ENCODE measurements at places on chromosomes 6 and 20.

- no peak for DNase-seq
These were observed 187.7 kb downstream of the NFATC2 start for GRCh38 chr20:51354769-51355319.

- no peak for DNase-seq
These were observed 53.0 kb downstream of the NCOA6 start for GRCh38 chr20:34772437-34772836.

- DNase-seq = no peak
These were observed 215.1 kb downstream of the PHACTR1 start for GRCh38 chr6:12931639-12932038.

DNA sequence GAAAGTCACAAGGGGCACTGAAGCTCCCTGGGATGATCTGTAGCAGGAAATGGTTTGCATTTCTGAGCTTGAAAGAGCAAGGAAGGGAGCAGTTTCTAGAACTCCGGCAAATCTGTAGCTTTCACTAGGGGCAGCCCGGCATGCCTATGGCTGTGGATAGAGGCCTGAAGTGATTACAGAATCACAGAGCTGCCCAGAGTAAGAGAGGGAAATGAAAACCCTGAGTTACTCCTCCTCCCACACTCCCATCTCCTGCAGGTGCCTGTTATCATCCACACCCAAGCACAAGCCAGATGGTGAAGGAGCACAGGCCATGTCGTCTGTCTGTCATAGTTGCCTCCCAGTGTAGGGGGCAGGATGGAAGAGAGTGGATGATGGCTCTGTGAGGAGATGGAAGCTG is 37.1 kb downstream of the HLA-F start:
- DNase-seq = no peak

DNA sequence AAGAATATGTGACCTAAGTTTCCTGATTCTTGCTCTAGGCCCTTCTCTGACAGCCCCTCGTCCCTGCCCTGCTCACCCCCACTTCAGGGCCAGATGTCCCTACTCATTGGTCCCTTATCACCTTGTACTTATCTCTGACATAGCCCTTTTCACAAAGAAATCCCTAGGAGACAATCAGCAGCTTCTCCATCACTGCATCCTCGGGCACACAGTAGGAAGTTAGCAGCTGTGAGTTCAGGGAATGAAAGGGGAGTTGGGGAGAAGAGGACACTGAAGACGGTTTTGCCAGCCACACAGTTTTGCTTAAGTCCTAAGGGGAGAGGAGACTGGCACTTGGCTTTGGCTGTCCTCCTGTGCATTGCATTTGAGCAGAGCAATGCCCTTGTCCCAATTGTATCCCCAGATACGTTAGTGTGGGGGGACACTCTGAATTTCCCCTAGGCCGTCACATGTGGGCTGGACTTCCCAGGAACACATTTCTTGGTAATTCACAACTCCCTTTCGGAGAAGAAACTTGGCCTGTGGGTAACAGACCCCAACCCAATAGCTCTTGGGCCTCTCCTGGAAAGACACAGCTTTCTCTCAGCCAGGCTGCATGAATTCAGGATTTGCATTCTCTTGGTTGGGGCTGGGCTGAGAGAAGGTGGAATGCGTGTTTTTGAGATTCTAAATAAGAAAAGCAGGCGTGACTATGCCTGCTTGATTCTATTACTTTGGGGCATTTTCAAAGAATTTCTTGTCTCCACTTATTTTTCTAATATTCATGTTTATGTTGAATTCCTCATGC is 177.6 kb downstream of the UST start:
- no peak for DNase-seq

DNA sequence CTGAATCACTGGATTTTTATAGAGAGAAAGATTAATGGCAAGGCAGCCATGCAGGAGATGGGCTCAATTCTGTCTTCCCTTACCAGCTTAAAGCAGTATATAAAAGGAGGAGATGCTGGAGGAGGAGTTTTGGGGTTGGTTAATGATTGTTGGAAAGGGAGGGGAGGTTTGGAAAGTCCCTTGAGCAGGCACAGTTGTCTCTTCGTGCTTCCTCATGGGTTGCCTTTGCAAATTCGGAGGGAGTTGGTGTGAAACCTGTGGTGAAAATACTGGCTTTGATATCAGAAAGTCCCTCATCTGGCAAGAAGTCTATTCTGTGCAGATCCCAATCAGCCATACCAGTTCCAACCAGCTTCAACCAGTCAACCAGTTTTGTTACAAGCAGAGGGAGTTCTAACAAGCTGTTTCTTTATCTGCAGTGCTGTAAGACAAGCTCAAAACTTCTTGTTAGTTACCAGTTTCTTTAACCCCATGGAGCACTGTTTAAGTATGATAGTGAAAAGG is 107.0 kb downstream of the HIVEP1 start:
- DNase-seq = no peak

GRCh38 chr6:7914991-7915789 is 4.6 kb upstream of the TXNDC5 start:
- no peak for DNase-seq

DNA sequence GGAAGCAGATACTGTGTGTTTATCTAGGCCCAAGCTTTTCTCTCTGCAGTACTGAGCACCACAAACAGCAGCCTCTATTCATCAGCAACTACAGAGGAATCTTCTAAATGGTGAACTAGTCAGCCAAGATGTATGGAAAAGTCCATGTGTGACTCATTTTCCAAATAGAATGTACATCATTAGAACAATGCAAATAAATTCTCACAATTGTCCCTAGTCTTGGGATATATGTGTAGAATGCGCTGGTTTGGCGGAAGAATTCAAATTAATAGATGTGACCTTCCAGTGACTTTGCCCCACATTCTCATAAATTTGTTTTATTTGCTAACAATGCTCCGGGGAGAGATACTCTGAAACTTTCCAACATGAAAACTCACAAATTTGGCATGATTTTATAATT is 436.2 kb downstream of the CBLN4 start:
- no peak for DNase-seq

DNA sequence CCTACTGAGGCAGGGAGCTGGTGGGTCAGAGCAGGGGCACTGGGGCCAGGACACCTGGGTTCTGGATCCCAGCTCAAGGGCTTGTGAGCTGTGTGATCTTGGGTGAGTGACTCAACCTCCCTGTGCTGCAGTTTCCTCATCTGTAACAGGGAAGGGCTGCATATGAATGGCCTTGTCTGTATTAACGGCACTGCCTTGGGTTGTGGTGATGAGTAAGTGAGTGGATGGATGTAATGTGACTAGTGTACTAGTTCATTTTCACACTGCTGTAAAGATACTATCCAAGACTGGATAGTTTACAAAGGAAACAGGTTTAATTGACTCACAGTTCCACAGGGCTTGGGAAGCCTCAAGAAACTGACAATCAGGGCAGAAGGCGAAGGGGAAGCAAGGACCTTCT is 233.5 kb downstream of the TAF4 start:
- no peak for DNase-seq

DNA sequence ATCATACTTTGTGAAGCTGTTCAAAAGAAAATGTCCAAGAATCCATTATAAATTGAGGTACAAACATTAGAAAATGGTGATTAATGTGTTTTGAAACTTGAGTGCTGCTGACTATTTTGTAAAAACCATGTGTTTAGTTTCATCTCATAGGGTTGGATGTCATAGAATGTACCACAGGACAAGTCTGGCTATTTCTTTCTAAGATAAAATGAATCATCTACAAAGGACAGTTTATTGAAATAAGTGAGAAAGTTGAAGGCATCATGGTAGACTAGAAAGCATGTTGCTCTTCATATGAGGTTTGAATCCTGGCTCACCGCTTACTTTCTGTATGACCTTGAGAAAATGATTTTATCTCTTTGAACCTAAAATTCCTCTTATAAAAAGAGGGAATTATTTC is 29.2 kb upstream of the SMAP1 start:
- no peak for DNase-seq

DNA sequence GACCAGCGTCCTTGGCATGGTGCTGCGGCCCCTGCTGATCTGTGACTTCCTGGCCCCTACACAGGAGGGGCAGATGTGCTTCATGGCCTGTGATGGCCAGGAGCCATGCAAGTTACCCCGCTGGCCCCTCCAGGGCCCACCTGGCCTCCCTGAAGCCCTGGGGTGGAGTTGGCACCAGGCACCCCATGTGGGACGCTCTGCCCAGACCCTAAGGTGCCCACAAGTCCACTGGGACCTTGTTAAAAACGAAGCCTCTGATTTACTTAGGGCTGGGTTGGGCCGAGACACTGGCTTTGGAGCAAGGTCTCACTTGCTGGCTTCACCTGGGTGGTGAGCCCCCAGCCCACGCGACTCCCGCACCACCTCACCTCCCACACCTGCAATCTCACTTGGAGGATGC is 139.0 kb downstream of the PHACTR3 start:
- DNase-seq = no peak

GRCh38 chr20:38098952-38099351 is 65.4 kb downstream of the RPRD1B start:
- DNase-seq = no peak

DNA sequence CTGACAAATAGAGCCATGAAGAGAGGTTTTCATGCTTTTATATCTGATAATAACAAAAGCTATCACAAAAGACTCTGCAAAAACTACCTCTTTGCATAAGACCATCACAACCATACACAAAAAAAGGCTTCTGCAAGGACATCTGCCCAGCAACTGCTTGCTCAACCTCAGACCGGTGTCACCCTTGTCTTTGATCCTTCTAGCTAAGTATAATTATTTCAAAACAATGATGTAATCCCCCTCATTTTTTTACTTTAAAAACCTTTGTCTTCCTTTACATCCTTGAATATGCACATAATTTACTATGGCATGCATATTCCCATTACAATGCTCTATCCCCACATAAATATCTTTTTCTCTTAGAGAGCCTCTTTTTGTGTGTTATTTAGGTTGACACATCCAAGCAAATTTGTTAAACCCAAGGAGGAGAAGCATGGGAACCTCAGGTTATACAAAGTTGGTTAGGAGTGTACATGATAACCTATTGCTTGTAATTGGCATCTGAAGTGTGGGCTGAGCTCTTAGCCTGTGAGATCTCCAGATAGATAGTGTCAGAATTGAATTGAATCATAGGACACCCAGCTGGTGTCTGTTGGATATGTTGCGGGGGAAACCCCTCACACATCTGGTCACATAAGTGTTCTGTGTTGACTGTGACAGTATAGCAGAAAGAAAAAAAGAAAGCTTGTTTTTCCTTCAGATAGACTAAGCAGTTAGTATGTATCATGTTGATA is 20.7 kb upstream of the CGA start:
- DNase-seq = no peak

- no peak for DNase-seq
These were observed 782 bp downstream of the TRMT11 start for GRCh38 chr6:125987026-125987617.

DNA sequence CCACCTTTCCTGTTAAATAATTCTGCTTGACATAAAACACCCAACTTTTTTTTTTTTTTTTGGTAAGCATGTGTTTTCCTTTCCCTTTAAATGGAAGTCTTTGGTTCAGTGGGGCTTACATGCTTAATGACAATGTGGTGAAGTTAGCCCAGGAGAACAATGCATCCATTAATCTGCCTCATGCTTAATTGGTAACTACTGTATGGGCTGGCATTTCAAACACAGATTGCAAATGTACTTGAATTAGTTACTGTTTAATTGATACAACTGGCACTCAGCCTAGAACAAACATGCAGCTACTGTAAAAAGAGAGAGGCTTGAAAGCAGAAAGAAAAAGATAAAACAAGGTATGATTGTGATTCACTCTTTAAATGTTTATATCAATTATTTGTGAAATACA is 483.6 kb upstream of the NOX3 start:
- no peak for DNase-seq

DNA sequence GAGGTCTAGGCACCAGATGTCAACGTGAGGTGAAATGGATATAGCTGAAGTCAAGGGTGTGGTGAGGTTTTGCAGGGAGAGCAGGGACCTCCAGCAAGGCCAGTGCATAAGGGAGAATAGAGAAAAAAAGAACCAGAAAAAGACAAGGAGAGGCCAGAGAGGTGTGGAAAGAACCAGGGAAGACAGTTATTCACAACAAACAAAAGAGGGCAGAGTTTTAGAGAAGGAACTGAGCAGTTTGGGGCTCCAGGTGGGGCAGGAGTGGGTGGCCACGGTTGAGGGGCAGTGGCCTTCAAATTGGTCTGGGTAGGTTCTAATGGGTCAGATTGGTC is 11.6 kb upstream of the NQO2 start:
- DNase-seq = no peak

GRCh38 chr6:136011475-136011874 is 160.0 kb downstream of the PDE7B start:
- no peak for DNase-seq

- DNase-seq = no peak
These were observed 13.1 kb downstream of the ZNF217 start for GRCh38 chr20:53580376-53581111.

- DNase-seq = no peak
These were observed 55.7 kb downstream of the LYRM4 start for GRCh38 chr6:5205035-5205507.

GRCh38 chr6:14274546-14275492 is 157.2 kb downstream of the CD83 start:
- no peak for DNase-seq

GRCh38 chr6:34145161-34146020 is 496 bp downstream of the GRM4 start:
- DNase-seq = no peak

DNA sequence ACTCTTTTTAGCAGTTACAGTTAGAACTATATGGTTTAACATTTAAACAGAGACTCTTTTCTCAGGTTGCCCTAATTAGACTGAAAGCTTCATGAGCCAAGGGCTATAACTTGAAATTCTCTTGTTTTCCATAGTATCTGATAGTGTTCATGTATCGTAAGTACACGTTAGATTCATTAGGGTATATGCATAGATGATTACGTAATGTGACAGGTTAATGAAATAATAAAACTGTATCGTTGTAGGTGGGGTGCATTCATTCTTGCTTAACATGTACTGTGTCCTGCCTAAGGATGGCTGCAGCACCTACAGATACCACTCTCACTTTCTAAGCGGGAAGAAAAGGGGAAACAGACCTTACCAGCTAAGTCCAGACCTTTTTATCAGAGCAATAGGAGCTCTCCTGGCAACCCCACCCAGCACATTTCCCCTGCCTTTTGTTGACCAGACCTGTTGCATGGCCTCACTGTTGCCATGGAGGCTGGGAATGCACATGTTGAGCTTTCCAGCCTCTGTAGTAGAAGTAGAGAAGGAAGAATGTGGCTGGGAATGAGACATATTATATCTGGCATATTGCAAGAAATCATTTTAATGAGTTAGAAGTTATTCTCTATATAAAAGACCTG is 83.0 kb downstream of the MAP3K4 start:
- no peak for DNase-seq

GRCh38 chr6:52966101-52966500 is 29.0 kb downstream of the GSTA4 start:
- DNase-seq = no peak

GRCh38 chr6:8814440-8815000 is 379.2 kb upstream of the SLC35B3 start:
- DNase-seq = no peak

GRCh38 chr6:158389193-158389919 is 77.1 kb downstream of the TULP4 start:
- no peak for DNase-seq

GRCh38 chr6:63689421-63689820 is 53.8 kb downstream of the PHF3 start:
- no peak for DNase-seq

- DNase-seq = no peak
These were observed 191.2 kb downstream of the MANEA start for GRCh38 chr6:95768539-95768938.
